ENCODE measurements at places on chromosomes 6 and 20.
A peak's percentile ranks its signal among the peaks of the same experiment; 100 is the strongest.

- no peak for DNase-seq
Observed at GRCh38 chr20:1827974-1828785, 67.0 kb upstream of the SIRPA start.

- peak; percentile 44 for DNase-seq
Observed at GRCh38 chr6:81751388-81752083, 945 bp downstream of the TENT5A start.

GRCh38 chr20:18567739-18568091 lies 483 bp downstream of the SMIM26 start:
- no peak for DNase-seq

DNA sequence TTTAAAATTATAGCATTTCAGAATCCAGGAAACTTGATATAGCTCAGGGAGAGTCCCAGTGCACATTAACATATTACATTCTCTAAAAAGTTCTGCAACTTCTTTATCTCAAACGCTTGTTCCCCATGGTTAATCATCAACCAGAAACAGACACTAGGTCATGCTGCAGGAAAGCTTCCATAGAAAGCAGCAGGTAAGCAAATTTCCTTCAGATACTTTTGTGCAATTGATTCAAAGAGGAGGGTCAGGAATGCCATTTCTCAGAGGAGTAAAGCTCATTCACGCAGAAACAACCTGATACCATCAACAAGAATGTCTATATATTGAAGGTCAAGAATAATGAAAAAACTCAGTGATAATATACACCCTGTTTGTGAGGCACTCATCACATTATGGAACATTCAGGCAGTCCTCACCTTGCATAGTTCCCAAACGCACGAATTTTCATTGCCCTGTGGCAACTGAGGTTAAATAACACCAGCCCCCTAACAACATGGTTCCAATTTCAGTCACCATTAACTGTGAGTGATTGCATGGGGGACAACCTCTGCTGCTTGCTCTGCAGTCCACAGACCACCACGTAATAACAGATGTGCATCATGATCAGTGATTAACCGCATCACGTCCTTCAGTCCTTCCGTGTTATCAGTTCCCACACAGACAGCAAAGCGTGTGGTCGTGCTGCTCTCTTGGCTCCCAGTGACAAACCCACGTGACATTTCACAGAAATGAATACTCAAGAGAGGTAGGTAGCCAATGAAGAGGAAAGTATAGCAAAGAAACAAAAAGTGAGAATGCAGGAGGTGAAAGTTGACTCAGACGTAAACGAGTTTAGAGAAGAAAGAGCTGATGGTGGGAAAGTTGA lies 95.7 kb downstream of the LY86 start:
- no peak for DNase-seq

GRCh38 chr6:133551847-133552341 lies 310.7 kb downstream of the EYA4 start:
- DNase-seq, result no peak

DNA sequence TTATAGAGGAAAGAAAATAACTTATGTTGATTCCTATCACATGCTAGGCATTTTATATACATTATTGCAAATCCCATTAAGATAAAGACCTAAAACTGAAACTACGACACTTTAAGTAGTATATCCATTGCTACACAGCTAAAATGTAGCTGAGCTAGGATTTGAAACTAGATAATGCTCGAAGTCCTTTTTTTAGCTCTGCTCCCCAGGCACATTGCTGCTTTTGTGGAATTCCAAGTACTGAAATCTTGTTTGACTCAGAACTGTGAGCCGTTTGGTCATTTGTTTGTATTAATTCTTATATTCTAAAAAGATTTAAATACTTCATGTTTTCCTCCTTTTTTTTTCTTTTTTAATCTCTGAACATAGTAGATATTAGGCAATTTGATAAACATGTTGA lies 644.8 kb downstream of the HACE1 start:
- DNase-seq, result no peak

DNA sequence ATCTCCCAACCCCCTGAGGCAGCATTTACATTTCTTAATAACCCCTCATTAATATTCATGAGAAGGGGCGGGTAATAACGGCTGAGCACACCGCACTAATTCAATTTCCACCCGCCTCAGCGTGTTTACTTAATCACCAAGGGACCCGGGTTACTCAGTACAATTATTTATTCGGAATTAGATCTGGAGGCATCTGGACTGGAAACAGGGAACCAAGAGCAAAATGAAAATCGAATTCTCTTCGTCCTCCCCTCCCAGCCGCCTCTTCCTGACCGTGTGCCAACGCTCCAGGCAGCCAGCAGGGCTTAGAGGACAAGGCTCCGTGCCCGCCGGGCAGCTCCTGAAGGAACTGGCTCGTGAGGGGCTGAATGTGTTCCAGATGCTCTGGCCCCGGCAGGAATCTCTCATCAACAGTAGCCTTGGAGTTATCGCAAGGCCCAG lies 23.5 kb upstream of the CTNNBL1 start:
- no peak for DNase-seq
